ENCODE measurements at places on chromosomes 6 and 20. TPM values are rescaled to one million over a fixed set of nuclear protein-coding genes. Genes with fewer than 3 reads are reported as not detected.

The ZNF335 gene
- 6.4 TPM for polyA plus RNA-seq

The ADGRG6 gene
- polyA plus RNA-seq: 4.1 TPM

The PTGIS gene
- 19.9 TPM for polyA plus RNA-seq

The SLC35D3 gene
- 0.05 TPM for polyA plus RNA-seq

The PROKR2 gene
- not detected for polyA plus RNA-seq

The PTK6 gene
- polyA plus RNA-seq: 0.14 TPM

The CD93 gene
- polyA plus RNA-seq: 14.1 TPM

The NMBR gene
- polyA plus RNA-seq: not detected

The BPIFA1 gene
- polyA plus RNA-seq: not detected

The PPP1R16B gene
- 4.9 TPM for polyA plus RNA-seq

The MYCT1 gene
- polyA plus RNA-seq: 10.9 TPM

The LY6G5C gene
- polyA plus RNA-seq: 5.0 TPM

- no peak for DNase-seq
These were observed 117.5 kb upstream of the KCNQ5 start for GRCh38 chr6:72504406-72504805.

GRCh38 chr6:40582892-40583291 lies 4.3 kb downstream of the LRFN2 start:
- DNase-seq: no peak

- DNase-seq: no peak
These were observed 14.5 kb upstream of the KIFC1 start for GRCh38 chr6:33377171-33377570.

GRCh38 chr20:3273371-3273770 lies 34.4 kb upstream of the SLC4A11 start:
- DNase-seq: no peak

- no peak for DNase-seq
These were observed 107.9 kb upstream of the CLDN20 start for GRCh38 chr6:155155787-155156447.

GRCh38 chr6:85041376-85041775 lies 277.0 kb upstream of the TBX18 start:
- no peak for DNase-seq

- DNase-seq: no peak
These were observed 125.3 kb downstream of the FOXO3 start for GRCh38 chr6:108685970-108686369.

GRCh38 chr20:57394121-57395082 lies 3.2 kb downstream of the RBM38 start:
- peak; percentile 64 for DNase-seq

DNA sequence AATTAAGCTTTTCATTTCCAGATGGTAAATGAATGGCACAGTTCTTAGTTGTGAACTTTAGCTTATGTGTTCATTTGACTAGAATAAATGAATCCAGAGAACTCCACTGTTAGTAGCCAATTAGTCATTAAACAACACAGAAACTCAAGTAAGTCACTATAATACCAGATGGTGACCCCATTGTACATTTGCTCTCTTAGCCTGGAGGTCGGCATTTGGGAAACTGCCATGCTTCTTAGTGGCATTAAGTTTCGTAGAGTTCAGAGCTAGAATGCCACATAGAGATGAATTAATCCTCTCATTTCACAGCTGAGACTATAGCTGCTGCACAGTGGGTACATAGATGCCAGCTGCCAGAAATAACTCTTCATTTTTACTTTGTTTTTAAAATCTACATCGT lies 10.8 kb upstream of the DTNBP1 start:
- no peak for DNase-seq

GRCh38 chr6:137496909-137497720 lies 2.9 kb upstream of the OLIG3 start:
- DNase-seq: no peak

DNA sequence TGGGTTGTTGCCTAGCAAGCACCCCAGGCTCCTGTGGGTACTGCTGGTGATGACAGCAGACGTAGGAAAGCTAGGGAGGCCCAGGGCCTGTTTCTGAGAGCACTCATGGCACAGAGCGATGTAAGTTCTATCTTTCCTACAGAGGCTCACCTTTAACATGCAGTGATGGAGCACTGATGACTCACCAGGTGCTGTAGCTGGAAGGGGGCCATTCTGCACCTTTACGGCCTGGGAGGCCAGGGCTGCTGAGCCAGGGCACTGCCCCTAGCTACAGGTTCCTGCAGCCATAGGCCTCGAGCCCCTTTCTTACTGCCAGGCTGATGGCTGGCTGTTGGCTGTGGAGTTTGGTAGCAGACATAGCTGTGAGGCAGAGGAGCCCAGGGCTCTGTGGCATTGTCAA lies 31.1 kb upstream of the GPR6 start:
- DNase-seq: no peak

DNA sequence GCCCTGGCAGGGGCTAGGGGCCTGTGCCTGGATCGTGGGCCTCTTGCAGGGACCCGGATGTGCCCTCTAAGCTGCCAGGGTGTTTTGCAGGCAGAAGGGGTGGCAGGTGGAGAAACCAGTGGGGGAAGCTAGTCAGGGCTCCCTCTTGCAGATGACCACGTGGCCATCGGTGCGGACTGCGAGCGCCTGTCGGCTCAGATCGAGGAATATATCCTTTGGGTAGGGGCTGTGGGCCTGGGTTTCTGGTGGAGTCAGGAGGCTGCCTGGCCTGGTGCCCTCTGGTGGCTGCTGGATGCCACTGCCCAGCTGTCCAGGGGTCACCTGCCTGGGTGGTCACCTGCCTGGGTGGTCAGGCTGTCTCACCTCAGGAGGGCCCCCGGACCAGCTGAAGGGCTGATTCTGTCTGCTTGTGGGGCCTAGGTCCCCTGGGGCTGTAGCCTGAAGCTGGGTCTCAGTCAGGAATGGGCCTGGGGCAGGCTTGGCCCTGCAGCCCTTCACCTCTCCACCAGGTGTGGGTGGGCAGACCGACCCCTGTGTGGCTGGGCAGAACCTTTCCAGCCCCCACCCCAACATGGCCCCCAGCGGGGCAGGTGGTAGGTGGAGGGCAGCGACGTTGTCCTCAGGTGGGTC lies 6.7 kb downstream of the TCEA2 start:
- DNase-seq: peak; percentile 77

GRCh38 chr20:5024982-5025381 lies 23.7 kb upstream of the SLC23A2 start:
- DNase-seq: no peak

GRCh38 chr20:22833851-22834250 lies 201.3 kb upstream of the SSTR4 start:
- DNase-seq: no peak

DNA sequence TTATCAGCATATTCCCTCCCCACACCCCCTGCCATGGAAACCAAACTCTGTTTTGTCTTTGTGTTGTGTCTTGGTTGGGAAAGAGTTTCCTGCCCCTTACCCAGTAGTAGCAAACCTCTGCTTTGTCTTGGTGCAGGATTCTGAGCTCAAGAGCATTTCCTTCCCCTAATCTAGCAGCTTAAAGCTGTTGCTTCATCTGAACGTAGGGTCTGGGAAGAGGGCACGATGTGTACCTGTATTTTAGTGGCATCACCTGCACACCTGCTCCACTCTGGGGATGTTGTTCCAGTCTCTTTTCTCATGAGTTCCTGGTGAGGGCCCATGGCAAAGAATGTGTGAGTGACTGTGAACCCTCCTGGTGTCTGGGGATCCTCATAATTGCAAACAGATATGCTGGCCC lies 164.7 kb downstream of the SCP2D1 start:
- DNase-seq: no peak

DNA sequence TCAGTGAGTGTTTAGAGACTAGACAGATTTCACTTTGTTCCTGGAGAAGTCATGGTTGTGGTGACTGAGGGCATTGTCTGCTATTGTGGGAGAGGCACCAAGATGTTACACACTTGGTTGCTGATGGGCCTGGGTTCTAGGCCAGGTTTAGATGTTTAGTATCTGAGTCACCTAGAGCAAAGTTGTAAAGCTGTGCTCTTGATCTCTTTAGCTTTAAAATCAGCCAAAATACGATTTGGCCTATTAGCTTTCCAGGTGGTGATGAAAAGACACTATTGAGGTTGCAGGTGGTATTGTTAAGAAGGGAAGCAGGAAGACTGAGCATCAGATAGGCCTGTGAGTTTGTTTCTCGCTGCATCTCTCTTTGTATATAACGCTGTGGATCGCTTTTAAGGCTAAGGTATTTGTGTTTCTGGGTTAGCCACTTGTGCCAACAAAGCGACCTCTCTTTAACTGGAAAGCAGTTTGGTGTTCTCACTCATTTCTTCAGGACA lies 48.6 kb downstream of the FOXO3 start:
- no peak for DNase-seq

- DNase-seq: no peak
These were observed 2.0 kb upstream of the SPACA1 start for GRCh38 chr6:88045521-88046136.

DNA sequence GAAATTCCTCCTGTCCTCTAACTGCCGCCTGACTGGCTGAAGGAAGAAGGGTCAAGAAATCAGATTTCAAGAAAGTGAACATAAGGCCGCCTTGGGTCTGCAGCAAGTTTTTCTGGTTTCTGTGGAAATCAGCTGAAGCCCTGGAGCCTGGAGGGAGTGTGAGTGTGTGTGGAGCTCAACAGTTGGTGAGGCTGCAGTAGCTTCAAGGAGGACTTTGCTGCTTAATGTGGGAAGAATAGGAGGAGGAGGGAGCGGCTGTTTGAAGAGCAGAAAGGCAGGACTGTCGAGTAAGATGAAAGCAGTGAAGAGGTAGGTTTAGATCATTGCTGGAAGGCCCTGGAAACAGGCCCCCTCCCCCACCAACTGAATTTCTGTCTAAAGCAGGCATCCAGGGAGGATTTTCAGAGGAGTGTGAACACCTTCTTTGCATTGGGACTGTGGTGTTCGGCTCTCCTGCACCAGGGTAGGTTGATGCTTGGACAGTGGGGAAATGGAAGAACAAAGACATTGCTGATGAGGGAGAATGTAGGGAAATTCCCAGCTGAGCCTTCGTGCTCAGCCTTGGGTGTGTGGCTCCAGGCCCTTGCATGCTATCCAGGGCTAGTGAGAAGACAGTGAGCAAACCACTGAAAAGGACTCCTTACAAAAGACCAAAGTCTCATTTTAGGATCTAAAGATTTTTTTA lies 79.5 kb upstream of the VSTM2L start:
- no peak for DNase-seq

- no peak for DNase-seq
These were observed 29.5 kb upstream of the KCNB1 start for GRCh38 chr20:49511788-49512525.

DNA sequence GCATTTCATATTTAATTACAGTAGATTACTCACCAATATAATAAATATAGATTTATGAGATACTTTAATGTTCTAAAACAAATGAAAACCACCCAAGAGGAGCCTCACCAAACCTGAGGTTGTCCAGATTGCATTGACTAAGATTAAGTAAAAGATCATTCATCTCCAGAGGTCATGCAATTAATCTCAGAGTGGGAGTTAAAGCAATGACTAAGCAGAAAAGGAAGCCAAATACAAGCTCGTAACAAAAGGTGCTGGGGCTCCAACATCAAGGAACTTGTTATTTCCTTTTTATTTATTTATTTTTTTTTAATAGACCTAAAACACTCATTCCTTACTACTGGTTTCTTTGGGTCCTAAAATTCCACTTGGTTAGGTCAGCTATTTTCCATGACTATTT lies 57.7 kb downstream of the RSPO3 start:
- no peak for DNase-seq

DNA sequence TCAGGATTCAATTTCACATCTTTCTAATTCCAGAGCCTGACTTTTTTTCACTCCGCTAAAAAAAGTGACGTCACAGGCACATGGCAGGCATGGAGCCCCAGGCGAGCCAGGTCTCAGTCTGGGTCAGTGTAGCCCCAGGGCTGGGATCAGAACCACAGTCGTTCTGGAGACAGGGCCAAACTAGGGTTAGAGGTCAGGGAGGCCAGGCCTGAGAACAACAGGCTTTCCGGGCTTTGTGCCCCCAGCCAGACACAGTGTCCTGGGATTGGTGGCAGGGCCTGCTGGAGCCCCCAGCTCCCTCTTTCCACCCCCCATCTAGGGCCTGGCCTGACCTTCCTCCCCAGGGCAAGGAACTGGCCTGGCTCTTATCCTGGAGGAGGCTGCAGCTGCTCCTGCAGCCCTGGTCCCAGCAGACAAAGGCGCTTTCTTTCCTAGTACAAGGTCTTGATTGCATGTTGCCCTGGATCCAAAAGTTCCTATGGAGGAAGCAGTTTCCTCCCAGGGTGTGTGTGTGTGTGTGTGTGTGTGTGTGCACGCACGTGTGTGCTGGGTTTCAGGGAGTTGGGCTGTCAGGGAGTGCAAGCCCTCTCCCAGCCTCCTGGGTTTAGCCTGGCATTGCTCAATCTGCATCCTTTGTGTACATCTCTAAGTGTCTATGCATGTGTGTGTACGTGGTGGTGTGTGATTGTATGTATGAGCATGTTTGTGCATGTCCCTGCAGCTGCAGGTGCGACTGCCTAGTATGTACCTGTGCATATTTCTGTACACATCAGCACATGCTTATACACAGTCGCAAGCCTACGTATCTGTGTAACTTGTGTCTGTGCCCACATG lies 26.5 kb upstream of the EMILIN3 start:
- peak; percentile 71 for DNase-seq

- DNase-seq: no peak
These were observed 10.2 kb upstream of the MICAL1 start for GRCh38 chr6:109465772-109466171.

GRCh38 chr6:124148236-124148957 lies 344.7 kb downstream of the NKAIN2 start:
- no peak for DNase-seq

DNA sequence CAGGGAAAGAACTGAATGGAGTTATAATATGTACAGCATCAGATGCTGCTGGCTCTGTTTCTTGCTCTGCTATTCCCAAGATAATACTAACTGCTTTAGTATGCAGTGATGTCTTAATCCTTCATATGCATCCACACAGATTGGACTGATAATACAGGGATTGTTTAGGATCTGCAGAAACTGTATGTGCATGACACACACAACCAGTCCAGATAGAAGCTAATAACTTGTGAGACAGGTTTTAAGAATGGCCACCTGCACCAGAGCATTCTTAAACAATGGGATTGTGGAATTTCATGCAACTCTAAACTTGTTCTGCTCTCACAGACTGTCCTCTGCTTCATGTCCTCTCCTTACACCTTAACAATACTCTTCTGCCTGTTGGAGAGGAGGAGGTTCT lies 90.9 kb downstream of the SPTLC3 start:
- no peak for DNase-seq

- DNase-seq: no peak
These were observed 288.1 kb upstream of the ID4 start for GRCh38 chr6:19549109-19549508.

DNA sequence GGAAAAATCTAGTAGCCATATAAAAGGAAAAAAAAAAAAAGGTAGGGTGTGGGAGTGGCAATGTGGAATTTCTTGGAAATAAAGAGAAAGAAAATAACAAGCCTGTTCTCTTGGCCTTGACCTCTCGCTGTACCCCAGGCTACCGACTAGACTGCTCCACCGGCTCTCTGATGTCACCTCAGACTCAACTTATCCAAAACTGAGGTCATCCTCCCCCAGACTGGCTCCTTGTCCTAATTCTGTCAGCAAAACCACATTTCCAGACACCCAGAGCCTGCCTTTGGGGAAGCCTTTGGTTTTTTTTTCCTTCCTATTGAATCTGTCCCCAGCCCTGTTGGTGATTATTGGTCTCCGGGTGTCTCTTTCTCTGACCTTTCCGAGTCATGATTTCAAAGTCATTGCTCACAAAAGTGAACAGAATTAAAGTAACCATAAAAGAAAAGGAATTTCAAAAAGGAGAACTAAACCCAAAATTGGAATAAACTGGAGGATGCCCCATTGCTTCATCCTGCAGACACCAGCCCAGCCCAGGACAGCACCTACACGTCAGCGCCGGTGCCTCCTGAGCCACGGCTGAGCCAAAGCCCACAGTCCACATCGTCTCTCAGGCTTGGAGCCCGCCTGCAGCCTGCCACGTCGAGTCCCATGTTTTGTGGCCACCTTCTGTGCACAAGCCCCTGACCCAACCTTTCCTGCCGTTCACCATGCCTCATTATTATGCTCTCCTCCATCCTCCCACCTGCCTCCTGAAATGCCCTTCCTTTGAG lies 170.7 kb downstream of the MYLK4 start:
- DNase-seq: no peak

All from right cardiac atrium (tissue), 5 donors.